Activated T-cell treated with anti-CD3 and anti-CD28 coated beads, Interleukin-2, amount 50 U/mL, for 72 hours (primary cell): ENCODE measurements at places on chromosomes 6 and 20. TPM values are rescaled to one million over a fixed set of nuclear protein-coding genes. Genes with fewer than 3 reads are reported as not detected.
A peak's percentile ranks its signal among the peaks of the same experiment; 100 is the strongest.

- DNase-seq, result no peak
Observed at GRCh38 chr6:2753110-2753489, 2.4 kb upstream of the MYLK4 start.

DNA sequence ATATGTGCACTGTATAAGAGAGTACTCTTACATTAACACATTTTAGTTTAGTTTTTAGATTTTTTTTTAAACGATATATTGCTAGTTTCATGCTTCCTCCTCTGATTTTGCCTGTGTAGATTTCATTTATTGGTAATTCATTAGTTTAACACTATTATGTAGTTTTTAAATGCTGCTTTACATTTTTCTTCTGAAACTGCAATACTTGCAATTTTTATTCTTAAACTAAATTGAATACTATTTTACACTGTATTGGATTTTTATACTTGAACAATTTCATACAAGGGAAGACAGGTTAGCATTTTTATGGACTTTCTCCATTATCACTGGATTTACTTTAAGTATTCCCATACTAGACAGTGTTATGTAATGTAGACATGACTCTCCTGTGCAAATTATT lies 12.2 kb downstream of the RBM24 start:
- no peak for DNase-seq

GRCh38 chr6:131130554-131130940 lies 4.7 kb upstream of the AKAP7 start:
- no peak for DNase-seq

GRCh38 chr20:25346349-25346748 lies 44.3 kb downstream of the ABHD12 start:
- peak; percentile 5 for DNase-seq

- no peak for DNase-seq
Observed at GRCh38 chr6:83707829-83708545, 914 bp downstream of the SNAP91 start.

DNA sequence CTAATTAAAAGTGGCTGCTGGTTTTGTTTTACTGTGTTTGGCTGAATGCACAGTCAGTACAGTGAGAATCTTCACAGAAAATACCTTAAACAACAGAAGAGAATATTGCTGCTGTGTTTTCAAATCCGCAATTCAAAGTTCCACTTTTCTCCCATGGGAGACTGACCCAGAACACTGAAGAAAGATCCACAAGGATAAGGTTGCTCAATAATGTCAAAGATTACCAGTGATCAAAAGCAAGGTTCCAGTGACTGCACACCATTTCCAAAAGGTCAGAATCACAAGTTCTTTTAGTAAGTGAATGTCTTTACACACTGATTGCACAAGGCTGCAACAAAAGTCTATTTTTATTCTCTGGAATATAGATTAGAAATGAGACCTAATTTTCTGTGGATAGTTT lies 82.3 kb downstream of the EPHA7 start:
- DNase-seq, result no peak

GRCh38 chr20:5189917-5190316 lies 63.1 kb downstream of the CDS2 start:
- DNase-seq, result no peak

- no peak for DNase-seq
Observed at GRCh38 chr6:156821707-156822106, 44.5 kb downstream of the ARID1B start.

DNA sequence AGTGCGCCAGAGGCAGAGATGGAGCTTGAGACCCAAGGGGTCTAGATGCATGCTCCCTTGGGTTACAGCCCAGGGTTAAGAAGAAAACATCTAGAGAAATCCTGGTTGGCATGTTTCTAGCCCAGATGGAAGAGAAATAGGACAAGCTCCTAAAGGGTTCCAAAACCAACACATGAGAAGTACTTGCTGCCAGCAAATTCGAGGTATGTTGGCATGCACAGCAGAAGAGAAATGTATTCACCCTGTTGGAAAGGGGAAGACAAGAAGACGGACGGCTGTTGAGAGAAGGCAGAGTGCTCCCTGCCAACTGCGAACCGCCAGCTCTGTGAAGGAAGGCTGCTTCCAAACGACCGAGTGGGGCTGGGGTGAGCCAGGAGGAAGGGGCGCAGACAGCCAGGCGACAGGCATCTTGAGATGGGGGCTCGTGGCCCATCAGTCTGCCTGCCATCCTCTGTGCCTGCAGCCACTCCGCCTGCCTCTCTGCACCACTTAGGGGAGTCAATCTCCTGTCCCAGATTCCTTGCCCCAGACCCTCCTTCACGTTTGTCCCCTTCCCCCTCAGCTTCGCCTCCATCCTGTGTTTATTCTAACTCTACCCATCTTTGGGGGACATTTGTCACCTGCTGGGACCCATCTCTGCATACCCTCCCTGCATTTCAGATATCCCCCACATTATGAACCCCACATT lies 249.2 kb downstream of the CDC5L start:
- DNase-seq, result no peak

DNA sequence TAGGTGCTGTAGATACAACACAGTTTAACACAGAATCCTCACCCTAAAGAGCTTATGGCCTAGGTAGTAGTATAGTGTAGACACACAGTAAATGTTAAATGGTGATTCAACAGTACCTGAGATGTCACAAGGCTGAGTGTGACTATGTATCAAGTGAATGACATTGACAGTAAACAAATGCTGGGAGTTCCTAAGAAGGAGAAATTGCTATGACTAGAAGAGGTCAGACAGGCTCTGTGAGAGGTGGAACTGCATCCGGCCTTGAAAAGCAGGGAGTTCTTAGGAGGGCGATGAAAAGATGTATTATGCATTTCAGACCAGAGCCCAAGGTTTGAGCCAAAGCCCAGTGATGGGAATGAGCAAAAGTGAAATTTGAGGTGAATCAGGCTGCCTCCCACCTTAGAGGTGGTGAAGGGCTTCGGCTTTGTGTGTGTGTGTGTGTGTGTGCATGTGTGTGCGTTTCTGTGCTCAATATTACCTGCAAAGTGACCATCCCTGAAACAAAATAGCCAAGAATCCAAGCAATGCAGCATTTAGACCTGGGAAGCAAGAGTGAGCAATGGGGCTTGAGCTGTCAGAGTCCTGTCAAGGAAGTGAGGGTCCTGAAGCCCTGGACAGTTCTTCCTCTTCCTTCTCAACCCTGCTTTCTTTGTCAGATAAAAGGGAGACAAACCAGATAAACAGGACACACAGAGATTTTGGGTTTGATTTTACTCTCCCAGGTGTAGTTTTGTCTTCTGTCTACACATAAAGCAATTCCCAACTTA lies 32.3 kb upstream of the CITED2 start:
- DNase-seq, result no peak

DNA sequence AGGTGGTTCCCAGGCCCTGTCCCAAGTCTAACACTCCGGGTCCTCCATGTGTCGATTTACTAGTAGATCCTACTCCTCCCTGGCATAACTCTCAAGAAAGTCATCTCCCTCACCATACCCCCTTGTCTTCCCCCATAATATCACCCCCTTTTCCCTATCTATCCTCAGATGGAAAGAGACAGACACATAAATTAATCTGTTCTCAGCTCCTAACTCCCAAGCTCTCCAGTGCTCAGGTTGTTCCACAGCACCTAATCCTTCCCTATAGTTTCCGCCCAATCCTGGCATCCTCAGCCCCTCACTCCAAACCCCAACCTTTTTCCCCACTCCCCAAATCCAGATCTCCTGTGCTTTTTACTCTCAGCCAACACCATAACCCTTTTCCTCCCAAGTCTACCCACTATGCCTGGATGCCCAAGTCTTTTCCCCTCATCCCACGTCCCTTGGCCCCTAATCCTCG lies 808 bp downstream of the ILRUN start:
- DNase-seq, result no peak

- no peak for DNase-seq
Observed at GRCh38 chr20:20373091-20373571, 5.2 kb downstream of the INSM1 start.

DNA sequence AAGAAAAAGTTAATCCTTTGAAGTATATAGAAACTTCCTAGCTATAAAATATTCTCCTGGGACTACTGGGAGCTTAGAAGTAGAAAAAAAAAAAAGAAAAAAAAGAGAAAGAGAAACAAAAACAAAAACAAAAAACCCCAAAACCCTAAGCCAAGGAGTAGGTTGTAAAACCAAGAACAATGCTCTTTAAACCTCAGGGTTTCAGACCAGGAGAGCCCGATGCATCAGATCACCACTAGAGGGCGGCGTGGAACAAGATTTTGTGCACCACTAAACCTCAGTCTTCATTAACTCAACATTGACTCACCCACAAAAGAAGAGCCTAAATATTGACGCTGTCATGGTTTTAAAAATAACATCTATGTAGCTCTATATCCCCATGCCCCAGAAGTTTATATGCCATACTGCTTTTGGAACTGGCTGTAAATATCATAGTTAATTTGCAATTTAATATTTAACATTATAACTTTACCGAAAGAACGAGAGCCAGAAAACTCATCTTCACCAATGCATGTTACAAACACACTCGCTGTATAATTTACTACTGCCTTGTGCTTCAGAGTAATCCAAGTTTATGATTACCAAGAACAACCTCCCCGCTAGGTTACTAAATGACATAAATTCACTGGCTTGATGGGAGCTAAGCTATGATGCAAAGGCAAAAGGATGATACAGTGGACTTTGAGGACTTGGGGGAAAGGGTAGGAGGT lies 19.2 kb downstream of the MCUR1 start:
- peak; percentile 88 for DNase-seq

DNA sequence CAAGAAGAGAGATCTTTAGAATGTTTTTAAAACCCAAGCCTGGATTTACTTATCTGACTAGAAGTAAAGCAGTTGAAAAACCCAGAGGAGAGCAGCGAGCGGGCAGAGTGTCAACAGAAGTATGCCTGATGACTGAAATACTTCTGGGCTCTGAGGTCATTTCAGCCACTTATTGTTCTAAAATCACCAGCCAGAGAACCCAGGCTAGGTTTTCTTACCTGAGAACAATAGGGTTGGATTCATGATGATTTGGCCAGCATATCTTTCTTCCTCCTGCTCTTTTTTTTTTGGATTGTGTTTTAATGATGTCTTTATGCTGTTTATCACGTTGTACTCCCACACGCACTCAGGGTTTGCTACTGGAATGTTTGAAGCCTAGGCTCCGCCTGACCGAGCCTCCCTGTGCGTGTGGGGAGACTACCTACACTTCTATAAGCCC lies 63.0 kb upstream of the KIF25 start:
- DNase-seq, result no peak

- no peak for DNase-seq
Observed at GRCh38 chr6:36154286-36154685, 24.0 kb downstream of the MAPK13 start.

DNA sequence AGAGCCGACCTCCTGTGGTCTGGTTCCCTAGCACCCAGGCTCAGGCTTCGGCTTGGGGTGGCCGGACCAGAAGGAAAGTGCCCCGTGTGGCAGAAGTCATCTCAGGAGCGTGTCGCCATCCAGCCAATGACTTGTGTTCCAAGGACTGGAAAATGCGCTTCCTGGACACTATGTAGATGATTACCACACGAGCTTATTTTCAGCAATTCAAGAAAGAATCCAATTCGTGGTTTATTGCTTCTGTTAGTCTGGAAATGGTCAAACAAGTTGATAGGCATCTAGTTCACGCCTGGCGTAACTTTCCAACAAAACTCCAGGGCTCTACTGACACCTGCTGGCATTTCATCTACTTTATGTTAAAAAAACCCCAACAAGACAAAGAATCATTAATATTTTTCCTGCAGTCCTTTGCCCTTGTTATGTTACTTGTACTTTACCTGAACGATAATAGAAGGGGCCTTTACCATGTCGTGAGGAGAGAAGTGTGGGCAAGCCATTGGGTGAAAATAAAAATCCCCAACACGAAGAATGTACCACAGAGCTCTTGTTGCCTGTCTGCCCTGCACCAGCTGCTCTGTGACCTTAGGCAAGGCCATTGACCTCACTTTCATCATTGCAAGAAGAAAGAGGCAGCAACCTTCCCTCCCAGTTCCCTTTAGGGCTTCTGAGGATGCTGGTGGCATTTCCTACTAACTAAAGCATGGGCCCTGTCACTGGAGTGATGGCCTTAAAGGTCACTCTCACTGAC lies 154.7 kb upstream of the LAMP5 start:
- DNase-seq, result peak; percentile 0

DNA sequence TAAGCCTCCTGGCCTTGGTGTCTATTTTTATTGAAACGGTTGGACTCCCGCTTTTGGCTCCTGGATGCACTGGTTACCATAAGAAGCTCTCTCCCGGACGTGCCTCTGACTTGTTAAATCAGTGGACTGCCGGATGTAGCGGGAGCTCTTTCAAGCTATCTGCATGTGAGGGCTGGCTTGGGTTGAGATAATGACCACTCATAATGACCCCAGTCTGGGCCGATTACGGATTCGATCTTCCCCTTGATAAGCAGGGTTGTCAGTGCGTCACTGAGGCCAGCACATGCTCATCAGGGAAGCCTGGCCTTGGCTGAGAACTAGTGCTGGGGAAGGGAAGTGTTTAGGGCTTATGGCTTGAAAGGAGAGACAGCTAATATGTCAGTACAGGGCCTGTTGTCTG lies 528.1 kb downstream of the CDH26 start:
- no peak for DNase-seq

The CPXM1 gene
- total RNA-seq, result 4.4 TPM

The SALL4 gene
- total RNA-seq, result 0.10 TPM

The C20orf204 gene
- total RNA-seq, result 35.6 TPM

The NCOA7 gene
- 69.1 TPM for total RNA-seq

The FAM83D gene
- 10.5 TPM for total RNA-seq

The NEDD9 gene
- total RNA-seq, result 36.4 TPM

The MYMX gene
- total RNA-seq, result not detected

The TSBP1 gene
- total RNA-seq, result not detected

The BFSP1 gene
- 1.2 TPM for total RNA-seq

The HLA-DRA gene
- 18.8 TPM for total RNA-seq

The PMEPA1 gene
- total RNA-seq, result 4.6 TPM
